ENCODE measurements at places on chromosomes 12 and 14.

- no peak for DNase-seq
Observed at GRCh38 chr14:103684871-103685270, 30.4 kb downstream of the XRCC3 start.

DNA sequence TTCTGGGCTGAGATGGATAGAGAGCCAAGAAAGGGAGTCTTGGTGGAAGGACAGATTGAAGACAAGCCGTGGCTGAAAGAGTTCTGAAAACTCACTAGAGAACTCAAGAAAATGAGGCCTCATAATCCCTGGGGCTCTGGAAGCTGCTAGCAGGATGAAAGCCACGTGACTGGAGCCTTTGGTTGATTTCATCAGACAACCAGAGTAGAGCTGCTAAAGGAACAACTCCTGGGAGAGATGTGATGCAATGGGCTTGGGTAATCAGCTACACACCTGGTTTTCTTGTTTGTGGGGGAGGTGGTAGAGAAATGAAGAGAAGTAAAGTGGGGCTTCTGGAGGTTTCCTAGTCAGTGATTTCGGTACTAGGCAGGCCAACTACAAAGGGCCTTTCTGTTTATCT is 13.4 kb downstream of the CSRNP2 start:
- no peak for DNase-seq

DNA sequence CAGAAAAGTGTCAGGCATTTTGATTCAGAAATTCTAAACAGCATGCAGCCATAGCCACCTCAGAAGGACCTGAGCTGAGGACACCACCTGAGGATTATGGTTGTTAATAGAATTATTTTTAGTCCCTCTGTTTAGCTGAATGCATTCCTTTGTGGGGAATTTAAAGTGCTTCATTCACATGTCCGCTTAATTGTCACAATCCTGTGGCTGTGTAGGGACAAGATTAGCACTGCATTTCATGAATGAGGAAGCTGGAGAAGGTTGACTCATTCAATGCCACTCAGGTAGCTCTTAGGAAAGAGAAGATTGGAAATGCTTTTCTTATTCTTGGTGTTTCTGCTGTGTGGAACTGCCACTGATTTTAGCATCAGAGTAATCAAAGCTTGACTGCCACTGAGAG is 42.0 kb upstream of the KRR1 start:
- no peak for DNase-seq

GRCh38 chr12:41504976-41505375 is 316.9 kb downstream of the PDZRN4 start:
- no peak for DNase-seq

DNA sequence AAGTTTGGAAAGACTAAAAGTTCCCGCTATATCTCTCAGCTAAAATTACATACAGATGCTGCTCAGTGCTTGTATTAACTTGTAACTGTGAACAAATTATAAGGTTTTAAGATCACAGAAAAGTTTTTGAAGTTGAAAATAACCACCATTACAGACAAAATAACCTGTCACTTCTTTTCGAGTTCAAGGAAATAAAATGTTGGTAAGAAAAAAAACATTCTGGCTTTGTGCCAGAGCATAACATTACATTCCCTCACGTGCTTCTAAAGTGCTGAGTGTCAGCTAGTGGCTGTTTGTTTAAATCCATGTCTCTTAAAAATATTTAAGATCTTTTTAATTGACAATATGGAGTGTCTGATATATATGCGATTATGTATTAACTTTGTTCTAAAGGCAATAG is 27.2 kb upstream of the ADAMTS20 start:
- DNase-seq: no peak

- no peak for DNase-seq
Observed at GRCh38 chr12:132754160-132754932, 7.3 kb downstream of the ANKLE2 start.
